ENCODE measurements at places on chromosomes 16 and 17.

DNA sequence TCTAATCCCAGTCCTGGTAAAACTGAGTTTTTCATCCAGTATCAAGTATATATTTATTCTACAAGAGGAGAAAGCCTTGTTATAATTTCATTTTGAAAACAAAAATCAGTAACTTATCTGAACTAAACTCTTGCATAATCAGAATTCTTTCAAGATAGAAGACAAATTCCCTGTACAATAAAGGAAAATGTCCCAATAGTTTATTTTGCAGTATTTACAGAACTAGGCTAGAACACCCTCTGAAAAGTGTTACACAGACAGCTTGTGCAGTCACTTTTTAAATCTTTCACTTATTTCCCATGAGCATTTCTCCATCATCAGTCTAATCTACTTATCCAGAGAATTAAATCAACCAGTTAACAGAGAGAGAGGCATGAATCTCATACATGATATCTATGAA lies 48.5 kb downstream of the SPOP start:
- no peak for DNase-seq
- H3K4me1 ChIP-seq: peaks cover 25% of the 10 kb centered on the region
- H3K36me3 ChIP-seq: no peaks in the 10 kb centered on the region
- H3K4me3 ChIP-seq: no peak overlapping the region
- H3K27ac ChIP-seq: peak overlapping the region; percentile 59
- no peaks in the 10 kb centered on the region for H3K27me3 ChIP-seq

GRCh38 chr17:55830699-55831471 lies 80.0 kb downstream of the PCTP start:
- no peaks in the 10 kb centered on the region for H3K4me1 ChIP-seq
- DNase-seq: no peak
- peaks cover 2% of the 10 kb centered on the region for H3K36me3 ChIP-seq
- H3K4me3 ChIP-seq: no peak overlapping the region
- H3K27me3 ChIP-seq: peaks cover 35% of the 10 kb centered on the region

DNA sequence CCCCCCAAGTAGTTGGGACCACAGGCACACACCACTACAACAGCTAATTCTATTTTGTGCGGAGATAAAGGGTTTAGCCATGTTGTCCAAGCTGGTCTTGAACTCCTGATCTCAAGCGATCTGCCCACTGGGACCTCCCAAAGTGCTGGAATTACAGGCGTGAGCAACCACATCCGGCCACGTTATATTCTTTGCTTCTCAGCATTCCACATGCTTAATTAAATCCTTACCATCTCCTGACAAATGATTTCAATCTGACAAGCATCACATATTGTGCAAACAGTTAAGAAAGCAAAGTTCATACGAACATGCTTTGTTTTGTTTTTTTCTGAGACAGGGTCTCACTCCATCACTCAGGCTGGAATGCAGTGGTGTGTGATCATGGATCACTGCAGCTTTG lies 18.2 kb downstream of the HIGD1B start:
- H3K4me1 ChIP-seq: peaks cover 3% of the 10 kb centered on the region
- no peaks in the 10 kb centered on the region for H3K27me3 ChIP-seq
- H3K36me3 ChIP-seq: peaks cover 7% of the 10 kb centered on the region
- no peak overlapping the region for H3K4me3 ChIP-seq

DNA sequence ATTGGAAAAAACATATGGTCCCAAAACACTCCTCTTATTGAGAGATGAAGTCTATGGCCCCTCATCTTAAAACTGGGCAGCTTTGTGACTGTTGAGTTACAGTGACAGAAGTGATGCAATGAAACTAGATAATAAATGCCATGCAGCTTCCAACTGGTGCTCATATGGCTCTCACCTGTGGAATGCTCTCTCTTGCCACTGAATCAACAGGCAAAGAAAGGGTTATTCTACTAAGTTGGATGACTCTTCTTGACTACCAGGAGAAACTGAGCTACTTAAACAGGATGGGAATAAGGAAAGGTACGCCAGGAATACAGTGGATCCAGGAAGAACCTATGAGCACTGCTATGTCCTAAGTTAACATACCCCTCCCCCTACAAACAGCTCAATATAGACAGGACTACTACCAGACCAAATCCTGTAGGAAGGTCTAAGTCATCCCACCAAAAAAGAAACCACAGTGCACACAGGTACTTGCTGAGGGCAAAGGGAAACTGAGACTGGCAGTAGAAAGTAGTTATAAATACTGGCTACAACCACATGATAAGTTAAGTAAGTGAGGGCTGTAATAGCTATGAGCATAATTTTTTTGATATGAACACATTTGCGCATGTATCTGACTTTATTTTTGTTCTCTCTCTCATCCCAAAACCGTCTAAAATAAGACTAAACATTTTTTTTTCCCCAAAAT lies 398.5 kb downstream of the ZFHX3 start:
- no peaks in the 10 kb centered on the region for H3K4me1 ChIP-seq
- H3K4me3 ChIP-seq: no peak overlapping the region
- peaks cover 5% of the 10 kb centered on the region for H3K27me3 ChIP-seq
- no peaks in the 10 kb centered on the region for H3K36me3 ChIP-seq
- no peak overlapping the region for H3K27ac ChIP-seq

DNA sequence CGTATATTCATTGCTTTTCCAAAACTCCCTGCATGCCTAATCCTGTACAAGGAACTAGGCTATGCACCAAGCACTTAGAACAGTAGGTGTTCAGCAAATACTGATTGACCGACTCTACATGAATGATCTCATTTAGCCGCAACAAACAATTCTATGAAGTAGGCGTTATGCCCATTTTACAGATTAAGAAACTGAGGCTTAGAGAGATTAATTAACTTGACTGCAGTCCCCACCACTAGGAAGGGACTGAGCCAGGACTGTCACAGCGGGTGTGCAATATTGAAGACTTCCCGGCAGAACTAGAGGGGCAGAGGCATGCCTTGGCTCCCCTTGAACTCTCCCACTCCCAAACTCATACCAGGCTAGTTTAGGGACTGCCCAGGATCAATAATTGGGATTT lies 10.5 kb upstream of the N4BP1 start:
- DNase-seq: no peak
- H3K4me3 ChIP-seq: no peak overlapping the region
- H3K4me1 ChIP-seq: peaks cover 10% of the 10 kb centered on the region
- no peak overlapping the region for H3K27ac ChIP-seq
- H3K27me3 ChIP-seq: no peaks in the 10 kb centered on the region
- H3K36me3 ChIP-seq: no peaks in the 10 kb centered on the region

GRCh38 chr16:55835581-55835980 lies 2.7 kb upstream of the CES1 start:
- no peak overlapping the region for H3K27ac ChIP-seq
- H3K4me3 ChIP-seq: no peak overlapping the region
- no peak for DNase-seq
- peaks cover 13% of the 10 kb centered on the region for H3K4me1 ChIP-seq

GRCh38 chr17:32345951-32346600 lies 3.9 kb upstream of the ZNF207 start:
- H3K4me3 ChIP-seq: no peak overlapping the region
- H3K27me3 ChIP-seq: no peaks in the 10 kb centered on the region
- H3K36me3 ChIP-seq: peaks cover 10% of the 10 kb centered on the region
- no peak overlapping the region for H3K27ac ChIP-seq
- no peak for DNase-seq
- H3K4me1 ChIP-seq: peaks cover 22% of the 10 kb centered on the region

GRCh38 chr17:65694601-65695000 lies 133.2 kb upstream of the AXIN2 start:
- no peak overlapping the region for H3K4me3 ChIP-seq
- H3K4me1 ChIP-seq: peaks cover 11% of the 10 kb centered on the region
- H3K36me3 ChIP-seq: peaks cover 2% of the 10 kb centered on the region
- H3K27me3 ChIP-seq: peaks cover 13% of the 10 kb centered on the region

- no peak overlapping the region for H3K27ac ChIP-seq
- DNase-seq: no peak
- H3K27me3 ChIP-seq: no peaks in the 10 kb centered on the region
- no peak overlapping the region for H3K4me3 ChIP-seq
Observed at GRCh38 chr17:6599364-6599763, 41.1 kb downstream of the KIAA0753 start.

DNA sequence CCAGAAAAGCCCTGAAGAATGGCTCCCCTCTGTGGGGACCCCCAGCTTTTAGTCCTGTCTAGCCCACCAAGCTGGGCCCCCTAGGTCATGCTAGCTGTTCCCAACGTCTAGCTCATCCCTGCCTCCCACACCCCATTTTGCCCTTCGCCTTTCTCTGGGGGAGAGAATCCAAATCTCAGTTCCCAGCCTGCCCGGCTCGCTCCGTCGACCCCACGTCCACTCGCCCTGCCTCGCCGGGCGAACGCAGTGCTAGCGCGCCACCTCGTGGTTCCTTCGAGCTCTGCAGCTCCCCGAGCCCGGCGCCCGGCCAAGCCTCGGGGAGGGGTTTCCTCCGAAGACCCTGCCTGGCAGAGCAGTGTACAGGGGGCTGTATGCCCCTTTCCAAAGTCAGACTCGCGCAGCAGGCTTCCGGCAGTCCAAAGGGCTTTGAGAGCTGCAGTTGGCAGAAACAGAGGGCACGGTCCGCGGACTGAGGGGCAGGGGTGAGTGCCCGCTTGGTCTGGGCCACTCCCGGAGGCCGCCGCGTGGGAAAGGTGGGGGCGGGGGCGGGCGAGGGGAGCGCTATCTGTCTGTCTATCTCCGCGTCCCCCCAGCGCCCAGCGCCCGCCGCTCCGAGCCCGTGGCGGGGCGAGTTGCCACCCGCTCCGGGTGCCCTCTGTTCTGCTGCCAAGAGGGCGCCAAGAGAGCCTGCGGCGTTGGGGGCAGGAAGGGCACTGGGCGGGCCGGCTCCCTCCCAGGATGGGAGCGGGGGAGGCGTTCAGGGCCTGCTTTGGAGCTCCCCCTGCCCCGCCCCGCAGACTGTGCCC lies 1.7 kb upstream of the DLX3 start:
- H3K27me3 ChIP-seq: peaks cover 88% of the 10 kb centered on the region
- H3K36me3 ChIP-seq: peaks cover 18% of the 10 kb centered on the region
- H3K4me3 ChIP-seq: peak overlapping the region; percentile 68
- peaks cover 32% of the 10 kb centered on the region for H3K4me1 ChIP-seq
- DNase-seq: peak; percentile 53

DNA sequence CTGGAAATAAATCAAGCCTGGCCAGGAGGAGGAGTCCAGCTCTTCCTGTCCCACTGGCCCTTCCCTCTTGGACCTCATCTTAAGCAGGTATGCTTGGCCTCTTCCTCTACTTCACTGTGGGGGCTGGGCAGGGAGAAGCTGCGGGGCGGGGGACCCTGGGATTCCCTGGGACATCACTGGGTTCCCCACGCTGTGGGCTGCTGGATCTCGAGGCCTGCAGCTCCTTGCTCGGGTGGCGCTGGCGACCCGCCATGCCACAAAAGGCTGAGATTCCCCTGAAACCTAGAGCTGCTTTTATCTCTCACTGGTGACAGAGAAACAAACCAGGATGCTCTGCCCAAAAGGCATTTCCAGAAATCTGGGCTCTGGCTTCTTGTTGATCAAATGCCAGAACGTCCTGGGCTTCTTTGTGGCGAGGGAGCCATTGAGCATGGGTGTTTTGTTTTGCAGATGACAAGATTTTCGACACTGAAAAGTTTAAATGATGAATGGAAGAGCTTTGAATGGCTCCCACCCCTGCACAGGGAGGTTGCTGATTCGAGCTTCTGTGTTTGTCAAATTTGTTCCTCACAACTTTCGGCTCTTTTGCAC lies 8.6 kb upstream of the PGS1 start:
- no peak overlapping the region for H3K27ac ChIP-seq
- H3K36me3 ChIP-seq: no peaks in the 10 kb centered on the region
- peaks cover 5% of the 10 kb centered on the region for H3K27me3 ChIP-seq
- H3K4me1 ChIP-seq: no peaks in the 10 kb centered on the region

- peak overlapping the region; percentile 90 for H3K4me3 ChIP-seq
- peak; percentile 61 for DNase-seq
- H3K36me3 ChIP-seq: peaks cover 2% of the 10 kb centered on the region
- H3K4me1 ChIP-seq: peaks cover 37% of the 10 kb centered on the region
Observed at GRCh38 chr17:44198721-44199552, 747 bp downstream of the ATXN7L3 start.

DNA sequence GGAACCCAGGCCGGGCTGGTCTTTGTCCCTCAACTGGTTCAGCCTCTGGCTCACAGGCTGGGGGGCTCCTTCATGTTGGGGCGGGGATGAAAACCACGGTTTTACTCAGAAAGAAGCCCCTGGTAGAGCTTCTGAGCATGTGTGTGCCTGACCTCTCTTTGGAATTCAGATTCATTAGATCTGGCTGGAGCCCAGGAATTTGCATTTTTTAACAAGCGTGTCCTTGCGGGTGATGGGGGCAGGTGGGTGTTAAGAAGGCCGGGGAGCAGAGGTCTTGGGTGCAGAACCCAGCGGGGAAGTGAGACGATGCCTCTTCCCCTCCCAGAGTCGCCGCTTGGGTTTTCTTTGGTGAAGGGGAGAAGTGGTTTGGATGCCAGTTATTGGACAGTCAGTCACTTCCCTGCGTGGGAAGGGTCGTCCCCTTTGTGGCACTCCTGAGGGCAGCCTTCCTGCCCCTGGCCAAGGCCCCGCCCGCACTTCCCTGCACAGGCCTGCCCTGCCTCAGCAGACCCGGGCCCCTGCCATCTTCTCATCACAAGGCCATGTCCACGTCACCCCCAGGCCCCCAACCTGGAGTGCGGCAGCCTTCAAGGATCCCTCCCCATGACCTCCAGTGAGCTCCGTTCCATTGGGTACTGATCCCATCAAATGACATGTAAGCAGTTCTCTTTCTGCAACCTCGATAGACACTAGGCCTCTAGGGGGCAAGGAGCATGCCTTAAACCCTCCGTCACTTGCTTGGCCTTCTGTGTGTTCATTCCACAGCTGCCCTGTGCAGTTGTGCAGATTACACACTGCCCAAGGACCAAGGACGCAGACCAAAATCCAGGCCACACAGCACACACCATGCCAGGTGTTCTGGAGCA lies 177.7 kb upstream of the CIBAR2 start:
- no peaks in the 10 kb centered on the region for H3K36me3 ChIP-seq
- no peaks in the 10 kb centered on the region for H3K4me1 ChIP-seq
- H3K27ac ChIP-seq: no peak overlapping the region
- no peak overlapping the region for H3K4me3 ChIP-seq
- DNase-seq: no peak
- H3K27me3 ChIP-seq: peaks cover 2% of the 10 kb centered on the region

DNA sequence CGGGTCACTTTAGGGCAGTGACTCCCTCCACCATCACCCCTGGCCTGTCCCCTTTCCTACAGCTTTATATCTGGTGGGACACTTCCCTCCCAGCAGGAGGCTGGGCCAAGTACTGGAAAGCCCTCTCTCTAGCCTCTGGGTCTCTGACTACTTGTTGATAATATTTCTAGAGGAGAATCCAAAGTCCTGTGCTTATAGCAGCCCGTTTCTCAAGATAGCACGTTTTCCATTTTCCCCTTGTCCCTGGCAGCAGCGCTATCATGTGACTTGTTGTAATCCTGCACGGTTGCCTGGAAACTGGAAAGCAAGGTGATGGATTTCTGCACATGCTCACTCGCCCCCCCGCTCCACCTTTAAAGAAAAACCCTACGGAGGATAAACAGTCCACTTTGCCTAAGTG lies 3.3 kb upstream of the AXIN2 start:
- H3K27me3 ChIP-seq: peaks cover 16% of the 10 kb centered on the region
- H3K4me1 ChIP-seq: peaks cover 18% of the 10 kb centered on the region
- H3K4me3 ChIP-seq: no peak overlapping the region
- H3K36me3 ChIP-seq: peaks cover 2% of the 10 kb centered on the region
- DNase-seq: no peak

- H3K4me3 ChIP-seq: no peak overlapping the region
- no peak overlapping the region for H3K27ac ChIP-seq
Observed at GRCh38 chr16:27098366-27099049, 31.8 kb downstream of the C16orf82 start.
